Activated effector memory CD4-positive, alpha-beta T cell treated with anti-CD3 and anti-CD28 coated beads, Interleukin-2, amount 50 U/mL, for 16 hours (primary cell): ENCODE measurements at places on chromosomes 5 and 9.

GRCh38 chr5:142644127-142644526 is 41.8 kb downstream of the FGF1 start:
- no peak for DNase-seq

- DNase-seq = peak; percentile 65
These were observed 110.3 kb upstream of the PTCH1 start for GRCh38 chr9:95626885-95627558.

DNA sequence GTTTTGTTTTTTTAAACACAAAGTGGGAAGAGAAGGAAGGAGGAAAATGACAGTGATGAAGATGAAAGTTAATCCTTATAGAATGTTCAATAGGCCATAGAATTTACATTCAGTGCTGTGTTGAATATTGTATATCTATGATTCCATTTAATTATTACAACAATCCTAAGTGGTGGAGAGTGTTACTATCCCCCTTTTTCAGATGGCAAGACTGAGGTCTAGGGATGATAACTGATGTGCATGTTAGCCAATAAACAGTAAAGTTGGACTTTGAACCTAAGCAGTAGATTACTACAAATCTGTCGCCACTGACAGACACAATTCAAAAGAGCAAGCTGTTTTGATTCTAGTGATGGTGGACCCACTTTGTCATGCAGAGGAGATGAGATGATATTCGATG is 237.9 kb downstream of the ARHGAP26 start:
- DNase-seq = no peak

DNA sequence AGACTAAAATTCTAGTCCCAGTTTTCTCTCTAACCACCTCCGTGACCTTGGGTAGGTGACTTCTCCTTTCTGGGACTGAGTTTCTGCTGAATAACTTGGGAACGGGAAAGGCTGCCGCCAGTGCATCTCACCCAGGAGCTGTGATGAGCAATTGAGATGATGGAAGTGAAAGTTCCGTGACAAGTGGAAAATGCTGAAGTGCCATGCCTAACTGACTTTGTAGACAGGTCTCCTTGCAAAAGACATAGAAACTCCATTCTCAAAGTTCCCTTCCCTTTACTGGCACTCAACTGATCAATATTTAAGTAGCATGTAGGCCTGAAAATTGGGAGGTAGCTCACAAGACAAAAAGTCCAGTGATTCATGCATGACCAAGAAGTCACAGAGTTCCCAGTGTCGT is 6.3 kb upstream of the ADAM19 start:
- DNase-seq = no peak

GRCh38 chr5:39437467-39437866 is 12.7 kb upstream of the DAB2 start:
- DNase-seq = no peak

GRCh38 chr9:98791608-98792490 is 4.5 kb downstream of the ANKS6 start:
- no peak for DNase-seq

DNA sequence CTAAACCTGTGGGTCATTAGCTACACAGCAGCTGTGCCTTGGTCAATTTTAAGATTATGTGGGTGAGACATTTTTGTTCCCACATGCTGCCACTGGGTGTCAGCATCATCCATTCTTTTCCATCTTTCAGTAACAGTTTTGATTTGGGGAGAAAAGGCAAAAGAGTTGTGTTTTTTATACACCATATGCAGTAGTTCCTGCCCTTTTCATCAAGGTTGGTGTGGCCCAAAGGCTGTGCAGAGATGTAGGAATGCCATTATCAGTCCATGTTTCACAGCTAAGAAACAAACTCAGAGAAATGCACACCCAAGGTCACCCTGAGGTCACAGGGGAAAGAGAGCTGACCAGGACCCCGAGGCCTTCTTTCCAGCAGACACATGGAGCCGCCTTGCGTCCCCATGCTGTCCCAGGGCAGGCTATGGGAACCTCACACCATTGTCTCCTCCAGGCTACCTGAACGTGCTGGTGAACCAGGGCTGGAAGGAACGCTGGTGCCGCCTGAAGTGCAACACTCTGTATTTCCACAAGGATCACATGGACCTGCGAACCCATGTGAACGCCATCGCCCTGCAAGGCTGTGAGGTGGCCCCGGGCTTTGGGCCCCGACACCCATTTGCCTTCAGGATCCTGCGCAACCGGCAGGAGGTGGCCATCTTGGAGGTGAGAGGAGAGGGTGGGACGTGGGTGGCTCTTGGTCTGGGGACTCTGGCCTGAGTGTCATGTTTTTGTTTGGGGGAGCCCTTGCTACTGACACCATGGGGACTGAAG is 27.8 kb upstream of the GRPEL2 start:
- DNase-seq = peak; percentile 70

GRCh38 chr5:82312373-82312856 is 34.3 kb upstream of the RPS23 start:
- peak; percentile 69 for DNase-seq

DNA sequence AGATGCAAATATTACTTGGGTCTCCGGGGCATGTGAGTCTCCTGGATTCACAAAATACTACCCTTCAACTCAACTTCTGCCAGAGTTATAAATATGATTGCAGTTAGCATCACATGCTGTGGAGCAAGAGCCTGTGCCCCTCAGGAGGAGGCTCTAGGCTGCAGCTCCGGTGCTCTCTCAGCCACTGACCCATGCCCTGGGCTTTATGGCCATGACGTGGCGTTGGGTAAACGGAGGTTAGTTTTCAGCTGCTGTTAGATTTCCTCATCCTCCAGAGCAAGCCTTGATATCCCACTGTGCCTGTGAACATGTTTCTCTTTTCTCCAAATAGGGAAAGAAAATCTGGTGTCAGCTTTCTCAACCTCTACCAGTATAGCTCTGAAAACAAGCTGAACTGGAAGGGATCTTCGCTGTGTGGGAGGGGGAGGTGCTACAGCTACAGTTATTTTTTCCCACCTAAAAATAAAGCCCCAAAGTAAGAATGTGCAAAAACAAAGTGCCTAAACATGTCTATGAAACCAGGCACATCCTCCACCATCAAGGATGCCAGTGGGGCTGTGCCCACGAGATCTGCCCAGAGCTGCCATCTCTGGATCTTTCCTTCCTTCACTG is 124.4 kb upstream of the GPR151 start:
- DNase-seq = no peak

DNA sequence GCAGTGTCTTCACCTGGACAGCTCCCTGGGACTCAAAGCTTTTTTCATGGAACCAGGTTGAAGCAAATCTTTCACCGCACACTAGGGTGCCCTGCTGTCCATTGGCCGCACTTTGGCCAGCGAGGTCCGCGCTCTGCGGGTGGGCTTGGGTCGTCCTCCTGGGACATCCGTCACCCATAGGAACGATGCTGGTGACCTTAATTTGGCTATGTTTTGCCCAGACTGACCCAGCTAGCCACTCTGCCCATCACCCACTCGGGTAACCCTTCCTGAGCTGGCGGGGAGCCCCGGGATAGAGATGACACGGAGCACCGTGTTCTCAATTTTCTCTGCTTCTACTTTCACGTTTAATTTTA is 25.9 kb downstream of the ZDHHC11B start:
- peak; percentile 71 for DNase-seq

DNA sequence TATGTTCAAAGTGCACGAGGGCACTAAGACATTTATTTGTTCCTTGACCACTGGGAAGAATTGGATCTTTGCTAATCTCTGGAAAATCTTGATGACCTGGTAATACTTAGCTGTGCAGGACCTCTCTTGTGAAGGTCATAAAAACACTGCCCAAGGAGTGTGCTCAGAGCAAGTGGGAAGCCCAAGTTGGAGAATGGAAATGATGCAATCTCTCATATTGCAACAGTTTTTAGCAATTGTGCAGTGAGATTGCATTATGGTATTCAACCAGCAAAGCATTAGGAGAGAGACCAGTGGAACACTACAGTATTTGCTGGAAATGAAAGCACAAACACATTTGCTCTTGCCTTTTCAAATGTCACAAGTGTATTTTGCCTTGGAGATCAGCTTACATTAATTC is 34.5 kb downstream of the TXNDC8 start:
- DNase-seq = no peak

DNA sequence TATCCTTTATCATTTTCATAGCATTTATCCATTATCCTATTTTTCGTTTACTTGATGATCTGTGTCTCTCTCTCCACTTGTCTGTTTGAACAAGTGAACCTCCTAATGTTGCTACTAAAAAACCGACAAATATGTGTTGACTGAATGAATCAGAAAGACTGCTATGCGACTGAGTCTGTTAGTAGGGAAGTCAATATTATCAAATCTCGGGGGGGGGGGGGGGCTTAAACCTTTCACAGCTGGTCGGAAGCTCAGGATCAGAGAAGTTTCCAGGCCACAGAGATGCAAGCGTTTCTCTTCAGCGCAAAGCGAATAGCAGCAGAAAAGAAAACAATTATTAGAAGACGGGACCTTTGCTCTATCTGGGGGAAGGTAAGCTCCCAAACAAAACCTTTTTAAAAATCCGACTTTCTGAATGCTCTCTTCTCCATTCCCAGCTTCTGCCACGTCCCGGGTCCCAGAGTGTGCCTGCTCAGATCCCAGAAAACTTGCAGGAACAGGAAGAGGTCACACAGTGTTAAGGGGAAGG is 412 bp downstream of the RIOK2 start:
- DNase-seq = no peak

DNA sequence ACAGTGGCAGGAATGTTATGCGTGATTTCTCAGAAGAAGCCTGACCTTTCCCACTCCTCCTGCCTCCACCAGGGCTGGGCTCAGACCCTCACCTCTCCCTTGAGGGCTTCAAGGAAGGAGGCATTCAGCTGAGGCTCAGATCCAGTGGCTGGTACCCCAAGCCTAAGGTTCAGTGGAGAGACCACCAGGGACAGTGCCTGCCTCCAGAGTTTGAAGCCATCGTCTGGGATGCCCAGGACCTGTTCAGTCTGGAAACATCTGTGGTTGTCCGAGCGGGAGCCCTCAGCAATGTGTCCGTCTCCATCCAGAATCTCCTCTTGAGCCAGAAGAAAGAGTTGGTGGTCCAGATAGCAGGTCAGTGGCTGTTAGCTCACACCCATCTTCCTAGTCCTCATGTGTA is 9.9 kb downstream of the BTNL9 start:
- no peak for DNase-seq
